ENCODE measurements at places on chromosomes 1 and 21. TPM values are rescaled to one million over a fixed set of nuclear protein-coding genes. Genes with fewer than 3 reads are reported as not detected.

DNA sequence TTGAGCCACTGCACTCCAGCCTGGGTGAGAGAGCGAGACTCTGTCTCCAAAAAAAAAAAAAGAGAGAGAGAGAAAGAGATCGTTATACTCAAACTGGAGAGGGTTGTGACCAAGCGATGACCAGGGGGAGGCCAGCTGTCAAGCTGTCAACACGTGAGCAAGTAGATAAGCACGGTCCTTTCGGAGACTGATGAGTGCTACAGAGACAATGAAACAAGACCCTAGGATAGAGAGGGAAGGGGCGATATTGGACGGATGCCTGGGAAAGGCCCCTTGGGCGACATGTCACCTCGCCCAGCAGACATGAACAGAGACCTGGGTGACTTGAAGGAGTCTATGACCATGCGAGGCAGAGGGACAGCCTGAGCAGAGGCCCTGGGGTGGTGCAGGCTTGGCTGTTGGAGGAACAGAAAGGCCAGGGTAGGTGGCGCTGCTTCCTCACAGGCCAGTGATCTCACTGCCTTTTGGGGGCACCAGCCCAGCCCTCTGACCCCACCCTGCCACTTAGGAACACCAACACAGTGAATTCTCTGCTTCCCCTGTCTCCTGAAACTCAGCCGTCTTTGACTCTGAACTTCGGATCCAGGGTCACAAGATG lies 100.8 kb upstream of the IFFO2 start:
- DNase-seq = no peak
- H3K36me3 ChIP-seq = no peaks in the 10 kb centered on the region
- no peak overlapping the region for H3K4me3 ChIP-seq
- no peaks in the 10 kb centered on the region for H3K4me1 ChIP-seq

DNA sequence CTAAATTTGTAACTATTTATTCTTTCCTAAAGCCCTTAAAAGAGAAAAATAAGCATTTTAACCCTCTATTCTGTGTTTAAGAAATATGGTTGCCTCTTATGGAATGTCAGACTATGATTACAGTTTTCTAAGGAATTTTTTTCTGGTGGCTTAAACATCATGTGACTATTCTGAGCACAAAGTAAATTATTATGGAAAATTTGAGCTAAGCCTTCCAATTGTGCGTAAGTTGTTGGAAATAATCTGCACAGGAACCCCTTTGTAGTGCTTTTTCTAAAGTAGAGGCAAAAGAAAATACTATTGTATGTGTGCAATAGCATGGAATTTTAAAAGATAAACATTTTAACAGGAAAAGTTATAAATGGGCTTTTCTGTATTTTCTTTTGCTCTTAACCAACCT lies 254.8 kb downstream of the PBX1 start:
- H3K27ac ChIP-seq = no peak overlapping the region
- no peaks in the 10 kb centered on the region for H3K4me1 ChIP-seq
- no peak for DNase-seq
- peaks cover 7% of the 10 kb centered on the region for H3K36me3 ChIP-seq
- no peak overlapping the region for H3K4me3 ChIP-seq
- no peaks in the 10 kb centered on the region for H3K27me3 ChIP-seq

The PLA2G5 gene
- total RNA-seq = not detected

- no peaks in the 10 kb centered on the region for H3K36me3 ChIP-seq
- H3K4me1 ChIP-seq = no peaks in the 10 kb centered on the region
- H3K4me3 ChIP-seq = no peak overlapping the region
Observed at GRCh38 chr1:228818928-228819630, 83.8 kb downstream of the RHOU start.
